ENCODE measurements at places on chromosomes 4 and X. TPM values are rescaled to one million over a fixed set of nuclear protein-coding genes. Genes with fewer than 3 reads are reported as not detected.

The NEXMIF gene
- 0.41 TPM for total RNA-seq

The GAGE12E gene
- not detected for total RNA-seq

The PFKFB1 gene
- total RNA-seq = not detected

The USP17L22 gene
- total RNA-seq = not detected

The TMSB15A gene
- total RNA-seq = not detected

The ATG4A gene
- 15.2 TPM for total RNA-seq

The STARD8 gene
- total RNA-seq = 9.9 TPM

DNA sequence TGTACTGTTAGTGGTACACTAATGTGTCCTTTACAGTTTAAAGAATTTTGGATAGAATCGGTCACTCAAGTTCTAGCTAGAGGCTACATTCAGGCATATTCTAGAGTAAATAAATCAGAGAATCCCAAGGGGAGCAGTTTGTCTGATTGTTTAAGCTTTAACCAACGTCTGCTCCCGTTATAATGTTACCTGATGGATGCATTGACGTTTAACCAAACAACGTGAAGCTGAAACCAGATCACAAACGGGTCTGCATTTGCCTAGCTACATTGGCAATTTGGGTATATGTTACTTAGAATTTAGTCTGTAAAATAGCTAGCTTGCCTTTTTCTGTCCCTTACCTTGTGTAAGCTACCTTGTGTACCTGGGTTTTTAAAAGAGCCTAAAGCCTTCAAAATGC is 1.6 kb downstream of the PI4K2B start:
- DNase-seq = no peak

DNA sequence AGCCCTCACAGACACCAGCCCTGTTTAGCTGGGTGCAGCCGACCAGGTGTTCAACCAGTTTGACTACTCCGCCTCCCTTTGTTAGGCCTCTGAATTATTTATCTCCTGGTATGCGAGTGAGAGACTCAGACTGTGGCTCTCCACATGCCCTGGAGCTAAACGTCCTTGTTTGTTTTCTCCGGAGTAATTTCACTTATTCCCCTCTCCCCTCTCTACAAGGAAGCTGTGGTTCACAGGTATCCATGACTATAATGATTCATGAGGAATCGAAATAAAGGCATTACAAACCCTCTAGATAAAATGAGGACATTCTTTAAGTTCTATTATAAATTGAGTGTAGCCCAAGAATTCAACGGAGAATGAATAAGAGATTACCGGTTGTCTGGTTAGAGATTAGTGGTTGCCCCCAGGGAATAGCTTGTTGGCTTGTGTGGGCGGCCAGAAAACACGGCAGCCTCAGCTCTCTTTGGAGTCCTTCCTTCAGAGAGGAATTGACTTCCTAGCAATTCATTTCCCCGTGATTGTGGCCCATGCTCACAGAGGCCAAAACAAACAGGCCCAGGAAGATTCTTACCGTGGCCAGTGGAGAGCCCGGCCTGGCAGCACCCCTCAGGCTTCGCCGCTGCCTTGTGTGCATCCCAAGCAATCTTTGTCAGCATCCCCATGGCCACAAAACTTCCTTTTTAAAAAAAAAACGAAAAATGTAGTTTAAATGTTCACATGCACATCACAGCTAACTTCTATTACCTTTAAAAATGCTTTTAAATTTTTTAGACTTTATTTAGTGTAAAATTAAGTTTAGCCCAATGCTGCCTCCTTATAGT is 60.2 kb upstream of the CBR4 start:
- DNase-seq = no peak

DNA sequence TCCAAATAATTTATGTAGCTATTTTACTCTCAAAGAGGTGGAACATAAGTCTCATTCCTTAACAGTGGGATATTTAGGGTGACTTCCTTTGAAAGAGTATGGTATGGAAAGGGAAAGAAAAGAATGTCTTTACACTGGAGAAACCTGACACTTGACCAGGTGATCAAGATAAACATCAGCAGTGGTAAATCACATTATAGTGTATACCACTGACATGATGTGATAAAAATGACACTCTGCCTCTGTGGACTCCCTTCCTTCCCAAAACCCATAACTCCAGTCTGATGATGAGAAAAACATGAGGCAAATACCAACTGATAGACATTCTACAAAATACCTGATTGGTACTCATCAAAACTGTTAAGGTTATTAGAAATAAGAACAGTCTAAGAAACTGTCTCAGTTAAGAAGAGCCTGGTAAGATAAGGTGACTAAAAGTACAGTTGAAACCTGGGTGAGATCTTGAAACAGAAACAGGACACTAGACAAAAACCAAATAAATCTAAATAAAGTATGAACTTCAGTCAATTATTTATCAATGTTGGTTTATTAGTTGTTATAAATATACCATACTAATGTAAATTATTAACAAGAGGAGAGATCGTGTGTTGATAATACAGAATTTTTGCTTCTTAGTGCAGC is 144.2 kb upstream of the PCDH18 start:
- no peak for DNase-seq

DNA sequence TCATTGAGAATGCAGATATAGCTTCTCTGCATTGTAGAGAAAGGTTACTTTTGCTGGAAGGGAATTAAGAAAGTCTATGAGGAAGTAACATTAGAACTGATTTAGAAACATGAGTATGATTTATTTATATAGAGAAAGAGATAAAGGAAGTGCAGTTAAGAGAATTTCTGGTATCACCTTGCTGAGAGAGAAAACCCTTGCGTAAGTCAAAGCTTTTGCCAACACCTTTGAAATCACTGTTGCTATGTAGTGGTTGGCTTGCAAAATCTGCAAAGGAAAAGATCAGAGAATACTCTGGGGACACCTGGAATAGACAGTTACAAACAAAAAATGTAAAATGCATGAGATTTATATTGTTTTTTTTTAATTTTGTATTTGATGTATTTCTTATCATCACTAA is 137.3 kb upstream of the RXFP1 start:
- DNase-seq = no peak

- DNase-seq = no peak
These were observed 11.5 kb downstream of the XIAP start for GRCh38 chrX:123871309-123871708.

- DNase-seq = no peak
These were observed 50.4 kb downstream of the GSTCD start for GRCh38 chr4:105758958-105759357.

GRCh38 chr4:181078196-181078595 is 1165.0 kb upstream of the TENM3 start:
- DNase-seq = no peak

GRCh38 chr4:25857403-25857802 is 5.4 kb downstream of the SEL1L3 start:
- DNase-seq = no peak

DNA sequence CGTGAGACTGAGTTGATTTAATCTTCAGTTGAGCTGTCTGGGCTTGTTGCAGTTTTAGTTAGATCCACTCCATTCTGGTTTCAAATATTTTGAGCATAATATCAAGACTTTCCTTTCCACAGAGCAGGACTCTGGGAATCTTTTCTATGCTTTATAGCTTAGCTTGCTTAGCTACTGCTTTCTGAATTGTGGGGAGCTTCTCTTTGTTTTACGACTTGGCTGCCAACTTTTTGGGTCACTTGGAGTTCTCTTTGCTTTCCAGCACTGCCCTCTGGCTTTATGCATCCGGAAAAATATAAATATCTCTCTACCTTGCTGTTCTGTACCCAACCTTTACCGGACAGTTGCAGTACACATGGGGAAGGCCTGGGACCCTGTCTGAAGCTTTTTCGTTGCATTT is 292.1 kb downstream of the STIM2 start:
- DNase-seq = no peak

GRCh38 chr4:152946446-152946845 is 10.3 kb downstream of the FHDC1 start:
- no peak for DNase-seq

- no peak for DNase-seq
These were observed 1508.9 kb downstream of the STIM2 start for GRCh38 chr4:28369499-28369898.

GRCh38 chrX:78838709-78839108 is 91.2 kb downstream of the LPAR4 start:
- no peak for DNase-seq

GRCh38 chr4:39308611-39309010 is 57.6 kb downstream of the RFC1 start:
- no peak for DNase-seq

All from esophagus squamous epithelium (tissue), 5 donors.